ENCODE measurements at places on chromosomes 7 and 10.

DNA sequence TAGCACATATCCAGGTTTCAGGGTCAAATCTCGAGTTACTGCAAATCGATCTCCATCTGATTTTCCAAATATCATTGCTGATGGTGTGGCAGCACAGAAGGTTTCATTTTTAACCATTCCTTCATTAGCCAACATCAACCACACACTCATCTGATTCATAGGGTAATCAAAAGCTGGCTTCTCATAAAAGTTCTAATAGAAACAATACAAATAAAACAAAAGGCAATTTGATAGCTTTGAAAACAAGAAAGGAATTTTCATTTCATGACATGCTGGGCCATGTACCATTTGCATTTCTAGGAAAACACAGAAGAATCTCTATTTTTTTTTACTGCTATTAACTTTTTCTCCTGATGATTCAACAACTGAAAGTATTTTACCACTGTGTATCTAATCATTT lies 147.7 kb upstream of the SLC26A5 start:
- DNase-seq = no peak

GRCh38 chr10:17427666-17428350 lies 26.6 kb downstream of the ST8SIA6 start:
- DNase-seq = no peak

DNA sequence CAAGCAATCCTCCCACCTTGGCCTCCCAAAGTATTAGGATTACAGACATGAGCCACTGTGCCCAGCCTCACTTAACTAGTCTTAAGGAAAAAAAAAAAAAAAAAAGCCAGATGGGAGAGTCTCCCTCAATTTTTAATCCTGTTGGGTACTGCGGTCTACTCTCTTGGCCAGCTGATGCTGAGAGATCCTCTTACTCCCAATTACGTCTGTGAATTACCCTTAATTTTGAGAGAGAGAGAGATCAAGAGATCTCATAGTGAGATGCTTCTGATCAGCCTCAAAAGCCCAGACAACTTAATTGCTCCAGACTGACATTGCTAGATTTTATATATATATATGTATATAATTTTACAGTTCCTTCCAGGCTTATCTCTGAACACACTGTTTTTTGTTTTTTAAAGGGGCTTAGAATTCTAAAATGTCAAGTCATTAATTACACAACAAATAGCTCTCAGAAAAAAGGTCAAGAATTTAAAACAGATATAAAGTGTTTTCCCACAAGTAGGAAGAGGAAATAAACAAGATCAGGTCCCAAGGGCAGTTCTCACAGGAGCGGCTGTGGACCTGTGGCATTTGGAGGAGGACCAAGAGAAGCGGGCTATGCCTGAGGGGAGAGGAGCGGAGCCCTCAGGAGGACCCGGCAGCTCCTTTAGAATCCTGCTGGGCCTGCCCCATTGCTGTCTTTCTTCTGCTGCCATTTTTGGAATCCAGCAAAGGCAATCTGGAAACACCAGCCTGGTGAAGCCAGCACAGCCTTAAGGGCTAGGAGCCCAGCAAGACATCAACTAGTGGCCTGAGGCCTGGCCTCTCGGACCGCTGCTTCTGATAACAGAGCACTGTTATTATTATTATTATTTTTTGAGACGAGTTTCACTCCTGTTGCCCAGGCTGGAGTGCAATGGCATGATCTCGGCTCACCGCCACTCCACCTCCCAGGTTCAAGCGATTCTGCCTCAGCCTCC lies 30.1 kb downstream of the DENND2A start:
- DNase-seq = no peak

- DNase-seq = no peak
These were observed 763.7 kb upstream of the MBL2 start for GRCh38 chr10:53536322-53536721.
